ENCODE measurements at places on chromosomes 3 and 15. TPM values are rescaled to one million over a fixed set of nuclear protein-coding genes. Genes with fewer than 3 reads are reported as not detected.

DNA sequence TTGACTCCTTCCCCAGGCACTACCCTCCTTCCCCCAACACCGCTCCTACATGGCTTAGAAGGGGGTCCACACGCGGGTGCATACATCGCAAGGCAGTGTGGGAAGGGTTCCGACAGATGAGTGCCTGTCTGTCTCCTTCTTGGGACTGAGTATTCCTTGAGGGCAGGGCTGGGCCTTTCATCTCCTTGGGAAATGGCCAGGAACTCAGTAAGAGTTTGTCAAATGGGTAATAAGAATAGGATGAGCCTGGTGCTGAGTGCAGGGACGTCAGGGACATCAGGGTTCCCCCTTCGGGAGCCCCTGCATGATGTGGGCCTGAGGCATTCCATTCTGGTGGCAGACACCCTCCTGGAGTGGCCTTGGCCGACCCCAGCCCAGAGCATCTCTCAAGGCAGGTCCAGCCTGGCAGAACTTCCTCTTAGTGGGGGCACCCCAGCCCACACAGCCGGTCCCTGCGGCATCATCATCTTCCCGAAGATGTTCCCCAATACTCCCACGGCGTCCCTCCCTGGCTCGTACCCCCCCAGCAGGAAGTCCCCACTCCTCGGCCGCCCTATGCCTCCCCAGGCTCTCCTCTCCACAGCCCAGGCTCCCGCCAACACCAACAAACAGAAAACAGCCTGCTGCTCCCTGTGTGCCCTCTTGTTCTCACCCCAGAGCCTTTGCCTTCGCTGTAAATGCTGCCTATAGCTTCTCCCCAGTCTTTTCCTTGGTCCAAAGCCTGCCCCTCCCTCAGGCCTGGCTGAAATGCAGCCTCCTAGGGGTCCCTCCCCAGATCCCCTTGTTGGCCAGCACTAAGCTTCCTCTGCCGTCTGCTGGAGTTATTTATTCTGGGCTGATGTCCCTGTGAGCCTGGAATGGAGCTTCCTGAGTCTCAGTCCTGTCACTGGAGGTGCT lies 67.5 kb upstream of the LCTL start:
- DNase-seq: no peak

DNA sequence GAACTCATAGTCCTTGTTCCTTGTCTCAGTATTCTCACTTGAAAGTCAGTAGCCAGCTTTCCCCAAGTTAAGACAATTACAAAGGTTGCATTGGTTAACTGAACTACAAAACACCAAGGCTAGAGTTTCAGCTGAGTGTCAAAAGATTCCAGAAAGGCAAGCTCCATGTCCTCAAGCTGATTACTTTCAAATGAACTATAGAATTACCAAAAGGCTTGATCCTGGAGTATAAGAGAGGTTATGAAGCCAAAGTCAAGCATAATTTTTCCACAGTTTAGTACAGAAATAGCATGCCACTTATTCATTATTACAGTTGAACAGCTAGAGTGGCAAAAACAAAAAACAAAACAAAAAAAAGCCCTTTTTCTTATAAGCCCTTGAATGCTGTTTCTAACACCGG lies 51.9 kb downstream of the ZBTB20 start:
- DNase-seq: no peak

WWTR1 gene
- total RNA-seq: 2.6 TPM

KIF15 gene
- 28.7 TPM for total RNA-seq

DNA sequence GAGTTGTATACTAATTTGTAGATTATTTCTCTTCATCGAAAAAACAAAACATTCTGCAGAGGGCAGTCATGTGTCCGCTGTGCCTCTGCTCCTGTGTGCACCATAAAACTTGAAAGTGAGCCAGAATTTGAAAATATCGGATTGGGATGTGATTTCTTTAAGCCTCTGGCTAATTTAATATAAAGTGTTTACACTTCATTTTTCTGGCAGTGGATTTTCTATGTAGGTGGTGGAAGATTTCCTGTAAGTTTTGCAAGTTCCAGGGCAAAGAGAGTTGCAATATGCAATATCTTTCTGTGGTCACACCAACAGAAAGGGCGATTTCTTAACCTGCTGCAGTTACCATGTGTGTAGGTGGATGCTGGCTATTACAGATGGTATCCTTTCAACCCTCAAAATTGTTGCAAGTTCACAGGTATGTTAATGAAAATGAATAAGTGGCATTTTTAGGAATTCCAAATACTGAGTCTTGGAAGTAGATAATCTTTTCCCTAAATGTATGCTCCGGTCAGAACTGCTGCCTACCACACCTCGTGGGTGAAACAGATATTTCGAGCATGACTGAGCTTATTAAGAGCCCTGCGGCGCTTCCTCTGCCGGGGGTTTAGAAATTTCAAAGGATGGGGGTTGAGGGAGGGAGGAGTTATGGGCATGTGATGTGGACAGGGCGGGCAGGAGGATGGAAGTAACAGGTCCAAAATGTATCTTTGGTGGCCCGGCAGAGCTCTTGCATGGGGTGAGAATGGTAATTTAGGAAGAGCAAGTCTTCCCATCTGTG lies 134.0 kb downstream of the PGPEP1L start:
- no peak for DNase-seq

GRCh38 chr15:47813748-47814384 lies 96.6 kb downstream of the SEMA6D start:
- no peak for DNase-seq

DNA sequence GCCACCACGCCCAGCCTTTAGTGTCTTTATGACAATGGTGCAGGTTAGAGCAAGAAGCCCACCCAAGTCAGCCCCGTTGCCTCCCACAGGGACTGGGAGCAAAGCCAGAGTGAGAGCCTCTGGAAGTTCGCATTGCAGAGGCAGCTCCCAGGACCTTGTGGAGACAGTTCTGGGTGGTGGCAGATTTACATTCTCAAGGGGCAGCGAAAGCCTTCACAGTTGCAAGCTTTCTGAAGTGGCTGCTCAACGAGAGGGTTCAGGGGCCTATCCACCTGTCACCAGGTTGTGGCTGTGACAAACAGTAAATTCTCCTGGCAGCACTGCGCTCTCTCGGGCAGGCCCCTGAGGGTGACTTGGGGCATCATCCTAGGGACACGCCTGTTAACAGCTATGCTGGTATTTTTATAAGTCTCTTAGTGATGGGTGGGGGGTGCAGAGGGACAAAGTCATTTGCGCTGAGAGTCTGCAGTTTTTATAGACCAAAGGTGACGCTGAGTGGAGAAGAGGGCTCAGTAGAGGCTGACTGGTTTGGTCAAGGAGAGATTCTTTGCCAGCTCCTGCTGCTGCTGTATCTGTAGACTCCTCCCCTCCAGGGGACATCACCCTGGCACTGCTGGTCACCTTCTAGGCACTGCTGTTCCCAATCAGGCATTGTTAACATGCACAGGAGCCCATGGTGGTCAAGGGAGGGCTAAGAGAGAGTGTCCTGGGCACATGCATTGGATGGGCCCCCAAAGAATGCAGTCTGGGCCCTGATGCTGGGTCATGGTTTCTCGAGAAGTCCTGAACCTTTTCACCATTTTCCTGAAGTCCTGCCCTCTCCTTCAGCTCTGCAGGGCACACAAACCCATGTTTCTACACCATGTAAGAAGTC lies 57.5 kb upstream of the KLF13 start:
- peak; percentile 6 for DNase-seq

GRCh38 chr15:36688310-36689011 lies 109.0 kb downstream of the CDIN1 start:
- no peak for DNase-seq

CTXN2 gene
- 0.05 TPM for total RNA-seq

HHLA2 gene
- total RNA-seq: 0.51 TPM

DNASE1L3 gene
- not detected for total RNA-seq

ADCY5 gene
- total RNA-seq: not detected

DNA sequence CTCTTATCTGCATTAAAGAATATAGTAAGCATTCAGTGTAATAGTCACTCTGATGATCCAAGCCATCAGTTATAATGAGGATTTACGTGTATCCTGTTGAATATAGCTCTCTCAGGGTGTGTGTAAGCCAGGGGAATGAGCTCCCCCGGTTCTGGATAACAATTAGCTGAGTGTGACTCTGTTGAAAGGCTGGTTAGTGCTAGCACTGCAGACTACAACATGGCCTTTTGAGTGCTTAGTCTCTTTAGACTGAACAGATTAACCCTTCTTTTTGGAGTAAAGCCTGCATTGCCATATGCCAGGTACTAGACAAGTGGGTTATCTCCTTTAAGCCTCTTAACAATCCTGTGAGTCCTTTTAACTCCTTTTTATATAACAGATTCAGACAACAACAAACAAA lies 119.5 kb downstream of the TMEM108 start:
- DNase-seq: no peak

- no peak for DNase-seq
These were observed 6.6 kb upstream of the KLF13 start for GRCh38 chr15:31320022-31320421.

- no peak for DNase-seq
These were observed 61.5 kb upstream of the FILIP1L start for GRCh38 chr3:100175637-100176280.

DNA sequence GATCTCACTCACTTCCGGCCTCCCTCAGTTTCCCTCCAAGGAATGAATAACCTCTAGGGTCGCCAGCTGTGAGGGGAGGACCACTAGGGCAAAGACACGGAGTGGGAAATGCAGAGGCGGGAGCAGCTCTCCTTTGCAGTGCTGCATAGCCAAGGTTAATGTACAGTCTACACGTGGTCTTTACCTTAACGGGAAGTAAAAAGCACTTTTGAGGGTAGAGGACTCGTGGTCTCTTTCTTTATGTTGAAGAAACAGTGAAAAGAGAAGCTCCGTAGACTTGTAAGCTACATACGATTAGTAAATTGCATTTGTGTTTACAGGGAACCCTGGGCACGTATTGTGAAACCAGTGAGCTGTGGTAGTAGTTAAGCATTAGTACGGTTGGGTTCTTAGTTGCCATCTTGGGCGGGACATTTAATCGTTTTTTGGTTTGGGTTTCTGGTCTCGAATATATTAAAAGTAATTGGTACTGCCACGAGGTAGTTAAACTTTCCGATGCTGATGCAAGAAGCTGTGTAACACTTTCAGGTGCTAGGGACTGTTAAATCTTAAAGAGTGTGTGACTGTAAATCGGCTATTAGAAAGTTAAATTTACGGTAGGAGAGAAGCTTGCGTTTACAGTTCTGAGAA lies 828 bp downstream of the U2SURP start:
- DNase-seq: no peak

DNA sequence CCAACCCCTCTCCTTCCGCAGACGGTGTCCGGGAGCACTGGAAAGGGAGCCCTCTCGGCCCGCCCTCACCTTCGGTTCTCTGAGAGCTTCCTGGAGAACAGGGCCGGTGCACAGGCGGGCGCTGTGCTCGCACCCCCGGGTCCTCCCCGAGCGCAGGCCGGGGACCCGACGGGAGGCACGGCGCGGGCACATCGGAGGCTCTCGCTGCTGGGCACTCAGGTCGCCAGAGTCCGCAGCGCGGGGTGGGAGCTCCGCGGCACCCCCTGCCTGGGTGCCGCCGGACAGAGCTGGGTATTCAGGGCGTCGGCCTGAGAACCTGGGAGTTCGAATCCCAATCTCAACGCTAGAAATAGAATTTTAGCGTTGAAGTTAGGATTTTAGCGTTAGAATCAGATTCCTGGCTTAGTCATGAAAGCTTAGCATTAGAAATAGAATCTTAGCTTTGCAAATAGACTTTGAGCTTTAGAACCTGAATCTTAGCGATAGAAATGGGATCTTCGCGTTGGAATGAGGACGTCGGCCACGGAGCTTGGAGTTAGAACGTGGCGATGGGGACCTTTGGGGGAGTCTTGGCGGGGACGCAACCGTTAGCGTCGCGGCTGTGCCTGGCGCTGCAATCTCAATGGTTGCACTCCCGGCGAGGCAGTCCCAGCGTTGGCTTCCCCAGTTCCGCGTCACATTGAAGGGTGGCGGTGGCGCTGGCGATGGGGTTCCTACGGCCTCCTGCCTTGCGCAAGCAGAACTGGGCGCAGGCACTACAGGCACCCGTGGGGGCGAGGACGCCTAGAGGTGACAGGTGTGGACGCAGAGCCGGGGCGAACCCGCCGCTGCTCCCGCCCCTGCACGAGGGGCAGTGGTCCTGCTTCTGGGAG lies 549 bp downstream of the TRH start:
- no peak for DNase-seq

DNA sequence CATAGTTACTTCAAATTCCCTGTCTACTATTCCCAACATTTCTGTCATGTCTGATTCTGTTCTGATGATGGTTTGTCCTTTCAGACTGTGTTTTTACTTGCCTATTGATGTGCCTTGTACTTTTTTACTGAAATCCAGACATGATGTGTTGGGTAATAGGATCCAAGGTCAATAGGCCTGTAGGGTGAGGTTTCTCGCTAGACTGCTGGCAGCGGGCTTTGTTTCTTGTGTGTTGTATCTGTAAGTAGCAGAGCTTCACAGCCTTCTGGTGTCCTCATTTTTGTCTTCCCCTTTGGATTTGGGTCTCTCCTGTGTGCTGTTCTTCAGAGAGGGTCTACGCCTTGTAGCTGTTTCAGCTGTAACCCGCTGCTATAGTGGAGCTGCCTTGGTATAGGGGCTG lies 140.3 kb downstream of the GABRG3 start:
- DNase-seq: no peak

ADIPOQ gene
- not detected for total RNA-seq

- DNase-seq: no peak
These were observed 96.0 kb downstream of the LSM3 start for GRCh38 chr3:14274612-14274936.

- no peak for DNase-seq
These were observed 96.6 kb upstream of the ANKRD28 start for GRCh38 chr3:15894382-15894781.

DNA sequence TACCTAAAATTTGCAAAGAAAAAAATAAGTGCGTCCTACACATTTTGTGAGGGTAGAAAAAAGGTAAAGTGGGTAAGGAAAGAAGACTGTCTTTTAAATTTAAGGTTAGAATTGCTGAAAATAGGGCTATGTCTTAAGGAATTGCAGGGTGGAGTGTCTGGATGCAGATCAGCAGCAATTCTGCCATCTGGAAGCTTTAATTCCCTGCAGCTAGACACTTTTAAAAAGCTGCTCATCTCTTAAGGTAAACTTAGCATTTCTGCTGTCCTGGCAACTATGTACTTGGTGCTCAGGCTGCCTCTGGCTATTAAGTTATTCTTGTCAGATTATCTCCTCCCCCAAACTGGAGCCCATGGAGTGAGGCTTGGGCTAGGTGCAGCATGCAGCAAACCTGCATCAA lies 420.2 kb downstream of the SI start:
- DNase-seq: no peak

DNA sequence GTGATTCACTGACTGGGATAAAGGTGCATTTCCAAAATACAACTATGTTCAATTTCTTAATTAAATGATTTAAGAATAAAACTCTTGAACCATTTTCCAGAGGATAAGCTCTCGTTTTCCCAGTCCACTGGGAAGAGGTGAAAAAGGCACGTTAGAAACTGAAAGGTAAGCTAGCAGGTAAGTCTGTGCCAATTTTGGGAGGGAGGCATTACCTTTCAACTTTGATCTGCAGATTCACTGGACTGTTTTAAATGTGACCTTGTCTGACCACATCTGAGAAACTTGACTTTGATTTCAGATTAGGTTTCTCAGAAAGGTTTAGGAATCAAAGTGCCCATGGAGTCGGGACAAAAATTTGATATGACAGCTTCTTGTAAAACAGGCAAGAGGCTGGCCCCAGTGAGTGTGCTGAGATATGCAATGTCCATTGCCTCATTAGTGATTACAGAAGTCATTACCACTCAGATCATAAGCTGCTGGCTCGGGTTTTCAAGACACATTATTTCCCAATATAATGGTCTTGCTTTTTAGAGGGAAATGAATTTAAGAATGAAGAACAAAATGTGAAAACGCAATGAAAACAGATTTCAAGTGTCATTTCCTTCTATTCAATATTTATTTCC lies 118.8 kb downstream of the ADAMTS9 start:
- DNase-seq: no peak

All from activated T-helper 2 cell treated with anti-CD3 and anti-CD28 coated beads, Interferon-gamma antibody, Interleukin-2, Interleukin-4, amounts not matched to agents 10 μg/mL and 5 μg/mL and 100 μg/mL, durations not matched to agents 14 hours and 24 hours and 36 hours (primary cell).